ENCODE measurements at places on chromosomes 12 and 14.

DNA sequence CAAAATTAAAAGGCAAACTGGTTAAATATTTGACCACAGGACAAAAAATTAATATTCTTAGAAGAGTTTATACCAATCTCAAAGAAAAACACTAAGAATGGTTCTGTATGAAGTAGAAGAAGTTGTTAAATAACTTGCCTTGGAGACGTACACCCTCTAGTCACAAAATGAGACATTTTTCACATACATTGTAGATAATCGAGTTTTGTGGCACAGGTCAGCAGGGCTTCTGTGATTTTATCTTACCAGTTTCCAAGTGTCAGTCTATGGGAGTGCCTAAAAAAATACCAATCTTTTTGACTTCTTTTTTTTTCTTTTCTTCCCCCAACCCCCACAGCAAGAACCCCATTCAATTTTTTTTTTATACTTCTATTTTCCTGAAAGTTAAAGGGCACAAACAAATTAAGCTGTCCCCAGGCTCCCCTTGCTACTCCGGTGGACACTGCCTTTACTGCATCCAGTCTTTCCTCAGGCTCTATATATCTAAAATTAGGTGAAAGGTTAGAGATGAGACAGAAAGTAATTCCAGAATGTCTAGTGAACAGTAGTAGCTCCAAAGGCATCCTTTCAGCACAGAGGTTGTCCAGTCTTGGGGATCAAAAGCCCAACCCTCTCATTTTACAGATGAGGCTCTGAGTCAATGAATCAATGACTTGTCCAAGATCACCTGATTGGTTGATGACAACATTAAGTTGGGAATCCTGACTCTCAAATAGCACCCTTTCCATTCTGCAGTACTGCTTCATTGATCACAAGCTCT is 6.2 kb downstream of the LIMA1 start:
- DNase-seq = no peak

DNA sequence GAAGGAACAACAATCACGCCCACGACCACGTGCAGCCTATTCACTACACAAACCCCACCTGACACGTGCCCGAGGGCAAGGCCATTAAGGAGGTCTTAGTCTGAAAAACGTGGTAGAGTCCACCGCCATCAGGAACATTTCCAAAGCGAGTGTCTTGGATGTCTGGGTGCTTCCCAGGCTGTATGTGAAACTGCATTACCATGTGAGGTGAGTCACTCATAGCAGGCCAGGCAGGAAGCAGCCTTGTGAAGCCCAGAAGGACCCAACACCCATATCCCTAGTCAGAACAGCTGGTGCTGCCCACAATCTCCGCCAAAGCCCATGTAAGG is 3.3 kb upstream of the KRT79 start:
- DNase-seq = no peak

- no peak for DNase-seq
Measured at GRCh38 chr12:103273645-103274044, 222.1 kb downstream of the C12orf42 start.

DNA sequence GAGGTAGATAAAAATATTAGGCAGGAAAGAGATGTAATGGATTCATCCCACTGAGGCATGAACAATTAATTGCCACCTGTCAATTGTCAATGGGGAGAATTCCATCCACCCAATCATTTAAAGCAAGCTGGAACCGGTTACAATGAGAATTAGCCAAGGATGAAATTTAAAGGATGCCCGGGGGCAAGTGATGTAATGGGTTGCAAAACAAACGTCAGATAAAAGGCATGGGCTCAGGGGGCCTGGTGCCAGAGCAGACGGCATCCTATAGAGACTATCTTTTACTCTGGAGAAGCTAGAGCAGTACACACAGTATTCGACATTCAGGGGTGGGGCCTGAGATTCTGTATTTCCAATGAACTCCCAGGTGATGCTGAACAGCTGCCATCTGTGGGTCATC is 80.5 kb upstream of the ZFP36L1 start:
- DNase-seq = no peak

GRCh38 chr12:68264857-68265256 is 11.5 kb upstream of the IL22 start:
- no peak for DNase-seq

Measured in naive B cell (primary cell).